Mesothelial cell of epicardium (in vitro differentiated cells): ENCODE measurements at places on chromosomes 3 and 15. TPM values are rescaled to one million over a fixed set of nuclear protein-coding genes. Genes with fewer than 3 reads are reported as not detected.

Gene ZMYND10
- 0.54 to 1.00 TPM (median 0.83 TPM) in 3 replicates for total RNA-seq

Gene ANKRD63
- total RNA-seq: 0.31 to 0.59 TPM (median 0.44 TPM) in 3 replicates

Gene ANKDD1A
- 3.7 to 4.1 TPM (median 4.1 TPM) in 3 replicates for total RNA-seq

DNA sequence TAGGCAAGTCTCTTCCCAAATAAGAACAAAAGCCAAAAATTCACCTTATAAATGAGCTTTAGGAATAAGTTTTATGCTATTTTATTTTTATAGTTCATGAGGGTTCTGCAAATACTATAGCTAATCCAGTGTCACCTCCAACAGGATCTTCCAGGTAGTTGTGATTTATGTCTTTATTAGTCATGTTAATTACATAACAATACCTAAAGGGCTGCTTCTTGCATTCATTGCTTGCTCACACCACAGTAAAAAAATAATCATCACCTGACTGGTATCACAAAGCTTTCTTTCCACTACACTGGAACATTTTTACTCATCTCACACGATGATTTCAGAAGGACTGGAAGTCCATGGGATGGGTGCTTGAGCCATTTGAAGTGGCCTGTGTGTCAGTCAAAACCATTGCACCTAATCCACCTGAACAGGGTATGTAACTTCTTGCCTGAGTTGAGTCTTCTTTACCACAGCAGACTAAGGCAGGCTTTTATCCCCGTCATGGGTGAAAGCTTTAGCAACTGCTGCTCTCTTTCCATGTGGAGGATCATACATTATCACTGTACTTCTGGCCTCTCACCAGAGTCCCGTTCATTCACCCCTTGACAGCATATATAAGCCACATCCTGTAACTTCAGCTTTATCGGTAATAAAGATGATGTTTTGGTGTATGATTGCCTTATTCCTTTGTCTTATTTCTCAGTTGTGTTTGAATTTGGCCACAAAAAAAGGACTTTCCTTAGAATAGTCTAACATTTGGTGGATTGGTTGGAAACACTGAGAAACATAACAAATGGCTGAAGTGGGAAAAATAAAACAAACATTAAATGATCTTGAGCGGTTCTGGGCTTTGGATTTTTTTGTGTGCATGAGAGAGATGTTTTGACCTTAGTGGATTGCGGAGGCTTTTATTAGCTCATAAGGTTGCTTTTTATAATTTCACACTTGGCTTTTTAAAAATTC, 382.6 kb upstream of the THBS1 start:
- no peak for DNase-seq
- peaks cover 29% of the 10 kb centered on the region for H3K4me1 ChIP-seq
- no peaks in the 10 kb centered on the region for H3K27me3 ChIP-seq
- H3K36me3 ChIP-seq: no peaks in the 10 kb centered on the region
- no peak overlapping the region for H3K4me3 ChIP-seq

- peaks cover 30% of the 10 kb centered on the region for H3K4me1 ChIP-seq
- no peak for DNase-seq
- no peaks in the 10 kb centered on the region for H3K36me3 ChIP-seq
- H3K27ac ChIP-seq: no peak overlapping the region
Observed at GRCh38 chr3:130792246-130792645, 45.6 kb upstream of the PIK3R4 start.

DNA sequence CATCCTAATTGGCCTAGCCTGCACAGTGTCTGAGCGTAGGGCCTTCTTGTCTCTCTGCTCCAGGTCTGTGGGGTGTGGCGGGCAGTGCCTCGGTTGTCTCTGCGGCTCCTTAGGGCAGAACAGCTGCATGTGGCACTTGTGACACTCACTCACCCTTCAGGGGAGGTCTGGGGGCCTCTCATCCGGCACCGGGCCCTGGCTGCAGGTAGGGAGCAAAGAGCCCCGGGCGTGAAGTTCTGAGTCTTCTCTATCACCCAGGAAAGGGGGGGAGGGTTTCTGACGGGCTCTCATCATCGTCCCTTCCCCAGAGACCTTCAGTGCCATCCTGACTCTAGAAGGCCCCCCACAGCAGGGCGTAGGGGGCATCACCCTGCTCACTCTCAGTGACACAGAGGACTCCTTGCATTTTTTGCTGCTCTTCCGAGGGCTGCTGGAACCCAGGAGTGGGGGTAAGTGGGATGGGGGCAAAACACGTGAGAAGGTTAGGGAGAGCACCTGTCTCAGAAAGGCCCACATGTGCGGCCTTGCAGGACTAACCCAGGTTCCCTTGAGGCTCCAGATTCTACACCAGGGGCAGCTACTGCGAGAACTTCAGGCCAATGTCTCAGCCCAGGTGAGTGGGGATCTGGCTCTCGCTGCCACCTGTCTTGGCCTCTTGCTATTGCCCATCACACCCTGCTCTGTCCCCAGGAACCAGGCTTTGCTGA, 2.6 kb downstream of the CHRD start:
- no peaks in the 10 kb centered on the region for H3K36me3 ChIP-seq
- H3K27me3 ChIP-seq: peaks cover 37% of the 10 kb centered on the region
- DNase-seq: no peak
- H3K4me1 ChIP-seq: peaks cover 13% of the 10 kb centered on the region
- no peak overlapping the region for H3K27ac ChIP-seq

DNA sequence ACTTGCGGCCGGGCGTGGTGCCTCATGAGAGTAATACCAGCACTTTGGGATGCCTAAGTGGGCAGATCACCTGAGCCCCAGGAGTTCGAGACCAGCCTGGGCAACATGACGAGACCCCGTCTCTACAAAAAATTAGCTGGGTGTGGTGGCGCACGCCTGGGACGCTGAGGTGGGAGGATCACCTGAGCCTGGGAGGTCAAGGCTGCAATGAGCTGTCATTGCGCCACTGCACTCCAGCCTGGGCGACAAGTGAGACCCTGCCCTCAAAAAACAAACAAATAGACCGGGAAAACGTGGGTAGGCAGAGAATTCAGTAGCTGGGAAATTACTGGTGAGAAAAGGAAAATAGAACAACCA, 667 bp downstream of the UMPS start:
- H3K4me1 ChIP-seq: peaks cover 22% of the 10 kb centered on the region
- DNase-seq: no peak
- peaks cover 3% of the 10 kb centered on the region for H3K27me3 ChIP-seq
- peak overlapping the region; percentile 98 for H3K27ac ChIP-seq
- peaks cover 3% of the 10 kb centered on the region for H3K36me3 ChIP-seq
- H3K4me3 ChIP-seq: peak overlapping the region; percentile 99

GRCh38 chr3:125079675-125080045, 23.9 kb upstream of the HEG1 start:
- H3K4me3 ChIP-seq: no peak overlapping the region
- H3K27me3 ChIP-seq: no peaks in the 10 kb centered on the region
- DNase-seq: no peak
- no peaks in the 10 kb centered on the region for H3K4me1 ChIP-seq

DNA sequence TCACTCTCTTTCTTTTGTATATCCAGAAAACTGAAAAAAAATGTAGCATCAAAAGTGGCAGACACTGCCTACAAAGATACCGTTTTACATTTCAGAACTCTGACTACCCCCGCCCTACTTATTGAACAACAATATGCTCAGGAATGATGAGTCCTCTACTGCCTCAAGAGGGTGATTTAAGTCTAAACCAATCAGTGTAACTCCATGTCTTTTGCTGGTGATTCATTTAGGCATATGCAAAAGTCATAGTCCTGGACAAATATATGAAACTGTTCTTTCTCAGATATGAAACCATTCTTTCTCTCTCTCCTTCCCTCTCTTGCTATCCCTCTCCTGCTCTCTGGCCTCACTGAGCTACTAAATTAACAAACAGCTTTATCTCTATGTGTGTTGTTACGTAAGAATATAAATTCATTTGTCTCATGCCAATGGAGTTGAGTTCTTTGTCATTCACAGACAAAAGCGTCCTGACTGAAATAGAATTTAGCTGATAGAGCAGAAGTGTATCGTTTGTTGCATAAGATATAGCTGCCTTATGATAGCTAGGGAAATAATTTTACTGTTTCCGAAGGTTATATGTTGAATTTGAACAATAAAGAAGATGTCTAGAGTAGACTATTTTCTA, 133.7 kb upstream of the OSTN start:
- no peak overlapping the region for H3K4me3 ChIP-seq
- H3K27me3 ChIP-seq: peaks cover 4% of the 10 kb centered on the region
- no peaks in the 10 kb centered on the region for H3K36me3 ChIP-seq
- DNase-seq: no peak
- no peaks in the 10 kb centered on the region for H3K4me1 ChIP-seq

GRCh38 chr3:125331243-125331642, 43.9 kb downstream of the ZNF148 start:
- peaks cover 16% of the 10 kb centered on the region for H3K36me3 ChIP-seq
- DNase-seq: no peak
- H3K4me3 ChIP-seq: no peak overlapping the region
- no peak overlapping the region for H3K27ac ChIP-seq

DNA sequence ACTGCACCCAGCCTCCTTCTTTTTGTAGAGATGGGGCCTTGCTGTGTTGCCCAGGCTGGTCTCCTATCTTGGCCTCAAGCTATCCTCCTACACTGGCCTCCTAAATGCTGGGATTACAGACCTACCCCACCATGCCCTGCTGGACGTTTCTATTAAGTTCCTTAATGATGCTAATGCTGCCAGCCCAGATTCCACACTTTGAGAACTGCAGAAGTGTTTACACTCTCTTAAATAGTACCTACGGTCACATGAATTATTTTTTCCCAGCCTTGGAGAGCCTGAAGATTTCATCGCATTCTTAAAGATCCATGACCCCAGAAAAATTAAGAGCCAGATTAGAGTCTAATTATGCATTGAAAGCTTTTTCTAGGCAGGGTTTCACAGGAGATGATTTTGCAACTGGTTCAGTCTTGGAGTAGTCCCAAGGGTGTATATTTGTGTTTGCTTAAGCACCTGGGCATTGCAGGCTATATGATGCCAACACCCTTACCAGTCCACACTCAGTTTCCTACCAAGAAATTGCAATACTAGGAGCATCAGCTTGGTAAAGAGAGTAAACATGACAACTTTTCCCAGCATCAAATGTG, 36.6 kb downstream of the TM4SF4 start:
- H3K36me3 ChIP-seq: no peaks in the 10 kb centered on the region
- DNase-seq: no peak
